ENCODE measurements at places on chromosomes 1 and 21. TPM values are rescaled to one million over a fixed set of nuclear protein-coding genes. Genes with fewer than 3 reads are reported as not detected.

DNA sequence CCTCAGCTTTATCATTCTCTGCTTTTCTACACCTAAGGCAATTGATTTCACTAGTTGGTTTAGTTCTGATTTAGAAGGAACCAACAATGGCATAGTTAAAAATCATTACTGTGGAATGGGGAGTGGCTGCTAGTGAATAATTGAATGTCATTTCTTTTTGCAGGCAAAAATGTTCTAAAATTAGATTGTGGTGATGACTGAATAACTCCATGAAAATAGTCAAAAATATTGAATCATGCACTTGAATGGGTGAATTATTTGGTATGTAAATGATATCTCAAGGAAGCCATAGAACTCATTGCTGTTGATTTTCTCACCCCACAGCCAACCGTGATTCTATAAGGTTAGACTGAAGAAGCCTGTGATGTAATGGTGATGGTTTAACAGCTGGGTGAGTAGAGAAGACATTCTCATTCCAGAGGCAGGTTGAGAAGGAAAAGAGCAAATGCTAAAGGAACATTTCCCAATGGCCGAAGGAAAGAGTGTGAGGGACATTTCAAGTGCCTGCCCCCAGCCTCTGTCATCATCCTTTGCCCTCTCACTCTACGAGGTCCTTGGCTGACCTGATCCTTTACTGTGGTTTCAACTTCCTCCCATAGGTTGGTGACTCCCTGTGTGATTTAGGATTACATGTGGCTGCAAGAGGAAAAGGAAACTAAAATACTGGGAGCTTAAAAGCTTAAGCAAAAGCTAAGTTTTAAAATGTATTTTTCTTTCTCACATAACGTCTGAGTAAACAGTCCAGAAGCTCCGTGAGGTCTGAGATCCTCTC lies 12.5 kb downstream of the OVAAL start:
- no peak for DNase-seq
- H3K4me3 ChIP-seq: no peak overlapping the region
- peaks cover 13% of the 10 kb centered on the region for H3K4me1 ChIP-seq
- H3K36me3 ChIP-seq: no peaks in the 10 kb centered on the region
- no peak overlapping the region for H3K27ac ChIP-seq
- H3K27me3 ChIP-seq: no peaks in the 10 kb centered on the region

GRCh38 chr1:245306628-245307410 lies 152.0 kb downstream of the KIF26B start:
- H3K36me3 ChIP-seq: no peaks in the 10 kb centered on the region
- H3K4me3 ChIP-seq: no peak overlapping the region
- peak; percentile 54 for DNase-seq
- no peak overlapping the region for H3K27ac ChIP-seq

DNA sequence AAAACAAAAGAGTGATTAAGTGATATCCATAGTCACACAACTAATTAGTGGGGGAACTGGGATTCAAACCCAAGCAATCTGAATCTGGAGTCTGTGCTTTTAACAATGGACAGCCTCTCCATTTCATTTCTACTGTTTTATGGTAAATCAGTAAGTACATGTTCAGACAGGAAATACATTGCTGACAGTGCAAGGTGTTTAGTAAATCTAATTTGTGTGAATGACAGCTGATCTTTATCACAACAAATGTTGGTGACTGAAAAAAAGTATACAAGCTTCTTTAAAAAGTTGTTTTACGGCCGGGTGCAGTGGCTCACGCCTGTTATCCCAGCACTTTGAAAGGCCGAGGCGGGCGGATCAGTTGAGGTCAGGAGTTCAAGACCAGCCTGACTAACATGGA lies 20.6 kb downstream of the DONSON start:
- H3K27me3 ChIP-seq: no peaks in the 10 kb centered on the region
- no peak overlapping the region for H3K4me3 ChIP-seq

Gene GOLT1A
- total RNA-seq: 5.9 TPM

DNA sequence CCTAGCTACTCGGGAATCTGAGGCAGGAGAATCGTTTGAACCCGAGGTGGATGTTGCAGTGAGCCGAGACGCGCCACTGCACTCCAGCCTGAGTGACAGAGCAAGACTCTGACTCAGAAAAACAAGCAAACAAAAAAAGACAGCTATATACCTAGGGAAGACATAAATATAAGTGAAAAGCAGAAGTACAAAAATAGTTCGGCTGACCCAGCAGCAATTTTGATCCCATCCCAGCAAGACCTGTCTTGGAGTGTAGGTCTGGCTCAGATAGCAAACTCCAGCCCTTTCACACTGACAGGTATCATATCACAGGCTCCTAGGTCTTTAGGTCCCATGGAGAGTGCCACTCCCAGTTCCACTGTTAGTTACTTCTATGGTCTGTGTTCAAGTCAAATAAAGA lies 14.6 kb downstream of the MTX1 start:
- H3K4me1 ChIP-seq: peaks cover 37% of the 10 kb centered on the region
- H3K27me3 ChIP-seq: no peaks in the 10 kb centered on the region
- H3K27ac ChIP-seq: no peak overlapping the region
- H3K36me3 ChIP-seq: no peaks in the 10 kb centered on the region
- H3K4me3 ChIP-seq: no peak overlapping the region
- DNase-seq: no peak

Gene ARHGEF11
- 44.9 TPM for total RNA-seq

DNA sequence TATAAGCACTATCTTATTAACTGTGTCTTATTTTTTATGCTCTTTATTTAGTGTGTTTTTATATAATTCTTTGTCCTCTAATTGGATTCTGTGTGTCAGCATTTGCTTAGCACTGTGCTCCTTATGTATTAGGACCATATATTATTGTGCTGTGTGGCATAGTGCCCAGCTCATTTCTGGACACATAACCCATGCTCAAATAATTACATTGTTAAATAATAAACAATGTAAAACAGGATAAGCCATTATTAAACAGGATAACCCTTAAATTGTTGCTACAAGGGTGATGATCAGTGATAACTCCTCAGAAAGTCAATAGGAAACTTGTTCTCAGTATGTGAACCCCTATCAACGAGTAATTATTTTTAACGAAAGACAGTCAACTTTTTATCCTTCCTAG lies 150.4 kb downstream of the ADGRL4 start:
- H3K4me3 ChIP-seq: no peak overlapping the region
- no peaks in the 10 kb centered on the region for H3K36me3 ChIP-seq
- no peaks in the 10 kb centered on the region for H3K4me1 ChIP-seq
- DNase-seq: no peak

GRCh38 chr1:98732985-98733781 lies 71.7 kb downstream of the SNX7 start:
- H3K27me3 ChIP-seq: no peaks in the 10 kb centered on the region
- no peaks in the 10 kb centered on the region for H3K36me3 ChIP-seq
- no peaks in the 10 kb centered on the region for H3K4me1 ChIP-seq
- H3K27ac ChIP-seq: no peak overlapping the region

- no peak overlapping the region for H3K27ac ChIP-seq
- peaks cover 6% of the 10 kb centered on the region for H3K4me1 ChIP-seq
- H3K27me3 ChIP-seq: no peaks in the 10 kb centered on the region
- no peak overlapping the region for H3K4me3 ChIP-seq
- no peaks in the 10 kb centered on the region for H3K36me3 ChIP-seq
Observed at GRCh38 chr1:19811206-19811851, 3.8 kb downstream of the RNF186 start.

Gene RGS1
- 39.3 TPM for total RNA-seq

Data from stomach (tissue), 19 donors.